Caudate nucleus (tissue), 63 donors: ENCODE measurements at places on chromosomes 4 and X.
A peak's percentile ranks its signal among the peaks of the same experiment; 100 is the strongest.

DNA sequence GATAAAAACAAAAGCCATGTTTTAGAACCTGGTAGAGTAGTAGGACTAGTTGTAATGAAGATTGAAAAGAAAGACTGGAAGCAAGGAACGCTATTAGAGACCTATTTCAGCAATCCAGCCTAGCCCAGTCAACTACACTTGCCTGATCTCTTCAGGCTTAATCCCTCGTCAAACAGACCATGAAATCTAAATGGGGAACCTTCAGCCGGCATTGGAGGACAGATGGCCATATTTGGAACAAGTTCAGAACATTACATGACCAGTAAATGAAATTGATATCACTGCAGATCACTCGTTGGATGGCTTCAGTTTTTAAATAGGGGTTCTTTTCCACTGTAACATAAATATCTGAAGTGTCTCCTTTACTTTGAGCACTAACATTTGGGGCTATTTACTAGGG lies 84.8 kb upstream of the WDR44 start:
- no peak for DNase-seq

DNA sequence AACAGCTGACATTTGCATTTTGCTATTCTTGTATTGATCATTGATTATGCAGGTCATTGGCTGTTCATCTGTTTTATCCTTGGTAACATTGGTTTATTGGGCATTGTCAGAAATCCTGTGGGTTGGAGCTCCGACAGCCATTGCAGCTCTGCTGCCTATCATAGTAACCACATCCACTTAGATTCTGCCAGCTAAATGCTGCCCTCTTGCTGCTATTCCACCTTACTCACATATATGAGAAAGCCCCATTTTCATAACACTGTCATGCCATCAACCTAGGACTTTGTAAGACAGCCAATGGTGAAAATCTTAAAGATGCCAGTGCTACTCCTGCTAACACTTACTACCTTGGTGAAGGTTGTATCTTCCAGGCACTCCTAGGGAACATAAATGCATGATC lies 187.3 kb upstream of the CXCL13 start:
- no peak for DNase-seq

DNA sequence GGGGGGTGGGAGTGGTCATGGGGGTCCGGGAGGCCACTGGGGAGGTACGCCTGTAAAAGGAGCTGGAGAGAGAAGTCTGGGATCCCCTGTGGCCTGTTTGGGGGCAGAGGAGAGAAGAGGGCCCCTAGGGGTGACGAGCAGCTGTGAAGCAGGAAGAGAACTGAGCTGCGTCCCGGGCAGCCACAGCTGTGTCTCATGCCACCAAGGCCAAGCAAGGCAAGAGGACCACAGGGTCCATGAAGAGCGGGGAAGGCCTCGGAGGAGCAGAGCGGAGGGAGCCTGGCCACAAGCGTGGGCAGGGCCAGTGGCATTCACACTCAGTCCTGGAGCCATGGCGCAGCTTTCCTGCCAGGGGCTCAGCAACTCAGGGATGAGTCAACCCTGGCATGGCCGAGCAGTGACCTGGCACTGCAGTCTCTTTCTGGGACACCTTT lies 13.6 kb upstream of the NAT8L start:
- no peak for DNase-seq

- DNase-seq: no peak
These were observed 993.1 kb downstream of the RPA4 start for GRCh38 chrX:97876697-97877407.

- no peak for DNase-seq
These were observed 54.9 kb downstream of the UGT2A3 start for GRCh38 chr4:68896749-68897148.

DNA sequence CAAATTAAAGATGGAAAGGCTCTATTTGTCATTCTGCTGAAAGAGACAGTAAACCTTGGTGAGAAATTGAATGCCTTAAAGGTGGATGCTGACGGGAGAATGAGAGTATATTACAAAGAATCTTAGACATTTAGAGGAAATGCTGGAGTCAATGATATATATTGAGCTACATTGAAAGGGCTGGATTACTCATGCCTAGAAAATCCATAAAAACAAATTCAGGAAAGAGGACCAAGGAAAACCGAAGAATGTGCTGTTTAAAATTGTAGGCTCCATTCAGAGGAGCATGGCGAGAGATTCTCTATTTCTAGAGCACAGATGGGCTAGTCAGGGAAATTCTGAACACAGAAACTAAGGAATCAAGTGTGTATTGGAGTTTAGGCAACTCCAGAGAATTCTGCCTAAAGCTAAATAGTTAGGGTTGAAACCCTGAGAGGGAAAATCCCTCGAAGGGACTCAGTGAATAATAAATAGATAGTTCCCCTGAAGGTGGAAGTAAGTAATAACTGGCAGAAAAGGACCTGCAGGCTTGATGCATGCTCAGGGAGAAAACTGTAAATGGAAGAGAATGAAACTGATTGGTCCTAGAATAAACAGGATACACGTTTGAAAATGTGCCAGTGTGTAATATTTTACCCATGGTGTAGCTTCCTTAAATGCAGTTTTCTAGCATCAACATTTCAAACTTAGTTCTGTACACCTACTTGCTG lies 1532.4 kb upstream of the TENM3 start:
- no peak for DNase-seq

DNA sequence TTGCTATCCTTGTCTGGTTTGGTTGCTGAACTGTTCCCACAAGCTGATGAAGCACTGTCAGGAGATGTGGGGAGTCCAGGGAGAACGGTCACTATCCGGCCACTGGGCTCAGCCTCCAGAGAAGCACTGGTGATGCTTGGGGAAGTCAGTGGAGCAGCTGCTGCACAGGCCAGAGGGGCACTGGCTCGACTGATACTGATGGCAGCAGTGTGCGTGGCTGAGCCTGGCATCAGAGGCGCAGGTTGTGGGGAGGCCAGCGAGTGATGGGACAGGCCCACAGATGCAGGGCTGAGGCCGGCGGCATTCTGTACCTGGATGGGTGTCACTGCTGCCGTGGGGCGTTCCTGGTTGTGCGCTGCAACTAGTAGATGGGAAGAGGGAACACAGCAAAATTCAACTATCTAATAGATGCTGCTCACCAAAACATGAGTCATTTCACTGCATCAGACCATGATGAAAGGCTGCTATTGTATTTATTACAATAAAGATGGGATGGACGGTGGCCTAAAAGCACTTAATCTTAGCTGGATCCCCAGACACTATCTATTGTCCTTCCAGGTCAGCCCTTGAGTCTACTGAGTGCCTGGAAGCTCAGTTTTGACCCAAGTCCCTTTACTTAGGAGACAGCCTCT lies 106.3 kb upstream of the CBR4 start:
- DNase-seq: no peak

- no peak for DNase-seq
These were observed 7.8 kb upstream of the NUP54 start for GRCh38 chr4:76155979-76156378.

- no peak for DNase-seq
These were observed 11.8 kb upstream of the CPLX1 start for GRCh38 chr4:837772-838171.

- DNase-seq: no peak
These were observed 34.5 kb downstream of the TNIP2 start for GRCh38 chr4:2721586-2721985.

GRCh38 chr4:183504930-183505610 lies at the start of gene ING2:
TSS of gene ING2 (plus strand) at chr4:183505058. CDS start at chr4:183505196, 138 bp downstream.
- no peak for DNase-seq

DNA sequence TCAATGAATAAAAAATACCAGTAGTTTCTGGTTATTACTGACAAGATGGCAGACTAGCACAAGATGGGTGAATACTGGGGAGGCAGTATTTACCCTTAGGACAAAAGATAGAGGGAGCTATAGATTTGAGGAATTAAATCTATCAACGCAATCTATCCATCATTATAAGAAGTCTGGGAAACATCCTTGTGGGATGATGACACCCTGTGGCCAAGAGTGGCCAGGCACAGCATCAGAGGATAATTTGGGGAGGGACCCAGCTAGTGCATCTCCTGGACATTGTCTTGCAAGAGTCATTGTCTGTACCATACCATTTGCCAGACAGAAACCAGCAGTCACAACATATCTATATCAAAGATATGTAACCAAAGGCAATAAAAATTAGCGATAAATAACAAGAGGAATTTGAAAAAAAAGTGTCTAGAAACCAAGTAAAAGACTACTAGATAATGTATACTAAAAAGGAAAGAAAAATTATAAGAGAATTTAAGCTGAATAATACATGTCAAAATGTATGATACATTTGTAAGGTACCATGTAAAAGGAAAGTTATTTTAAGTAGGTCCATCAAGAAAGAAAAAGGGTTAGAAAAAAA lies 22.9 kb downstream of the KCTD8 start:
- no peak for DNase-seq

DNA sequence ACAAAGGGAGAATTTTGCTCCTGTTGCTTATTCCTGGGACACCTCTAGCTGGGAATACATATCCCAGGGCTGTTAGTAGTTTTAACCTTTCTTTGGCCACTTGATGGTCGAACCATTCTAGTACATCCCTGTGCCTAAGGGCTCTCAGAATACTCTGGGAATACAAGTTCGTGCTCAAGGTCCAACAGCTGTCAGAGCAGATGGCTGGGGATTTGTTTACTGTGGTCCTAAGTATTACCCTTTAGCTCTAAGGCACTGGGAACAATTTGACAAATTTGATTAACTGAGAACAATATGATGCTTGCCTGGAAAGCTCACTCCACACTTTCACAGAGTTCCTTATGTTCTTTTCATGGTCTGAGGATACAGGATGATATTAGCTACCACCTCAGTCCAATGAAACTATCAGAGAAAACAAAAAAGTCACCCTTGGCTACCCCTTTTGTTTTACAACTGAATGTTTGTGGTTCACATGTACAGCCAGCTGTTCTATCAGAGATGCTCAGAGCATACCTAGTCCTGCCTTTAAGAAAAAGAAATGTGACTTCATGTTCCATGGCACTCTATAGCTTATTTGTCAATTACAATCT lies 47.4 kb upstream of the PHOX2B start:
- no peak for DNase-seq

GRCh38 chr4:174154215-174154854 lies 129.1 kb downstream of the FBXO8 start:
- no peak for DNase-seq

DNA sequence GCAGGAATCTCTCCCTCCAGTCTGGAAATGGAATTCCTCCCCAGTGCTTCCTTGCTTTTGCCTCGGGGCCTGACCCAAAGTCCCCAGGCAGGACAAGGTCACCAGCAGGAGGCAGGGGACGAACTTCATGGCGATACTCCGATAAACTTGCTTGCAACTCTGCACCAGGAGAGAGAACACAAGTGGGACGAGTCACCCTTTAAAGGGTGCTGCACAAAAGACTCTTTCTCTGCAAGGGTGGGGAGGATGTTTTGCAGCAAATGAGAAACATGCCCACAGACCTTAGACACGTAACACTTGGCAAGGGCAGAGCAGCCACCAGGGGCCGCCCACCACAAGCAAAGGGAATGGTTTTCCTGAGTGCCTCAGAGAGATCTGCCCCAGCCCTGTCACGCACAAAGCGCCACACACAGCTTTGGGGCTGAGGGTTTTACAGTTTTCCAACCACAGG lies at the start of gene FGFBP2:
FGFBP2 (minus strand) TSS at position 175 of the 451 bp plus-strand sequence; CDS start at position 129, 46 bp downstream.
- no peak for DNase-seq

- no peak for DNase-seq
These were observed 24.9 kb downstream of the CD99L2 start for GRCh38 chrX:150873616-150874015.

GRCh38 chr4:156495836-156496235 lies 475.8 kb downstream of the PDGFC start:
- DNase-seq: no peak

DNA sequence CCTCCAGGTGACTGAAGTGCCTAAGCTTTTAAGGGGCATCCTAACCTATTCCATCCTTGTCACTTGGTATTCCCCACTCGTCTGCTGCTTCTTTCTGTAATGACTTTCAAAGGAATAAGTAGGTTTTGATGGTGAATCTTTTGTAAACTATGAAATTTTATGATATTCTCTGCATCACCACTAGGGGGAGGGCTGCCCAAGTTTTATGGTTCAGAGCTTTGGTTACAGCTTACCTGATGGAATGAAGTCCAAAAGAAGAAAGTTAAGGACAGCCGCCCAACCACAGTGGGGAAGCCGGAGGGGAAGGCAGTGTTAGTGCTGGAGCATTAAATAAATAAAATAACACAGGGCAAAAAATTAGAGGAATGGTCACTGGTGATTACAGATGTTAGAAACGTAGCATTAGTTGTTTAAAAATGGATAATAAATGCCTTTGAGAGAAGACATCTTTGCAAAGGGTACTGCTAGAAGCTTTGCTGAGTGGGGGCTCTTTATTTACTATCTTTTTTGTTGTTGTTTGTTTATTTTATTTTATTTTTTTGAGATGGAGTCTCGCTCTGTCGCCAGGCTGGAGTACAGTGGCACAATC lies 204.9 kb downstream of the GBA3 start:
- peak; percentile 5 for DNase-seq
